Stimulated activated CD4-positive, alpha-beta T cell treated with anti-CD3 and anti-CD28 coated beads, Interleukin-15, amount 100 ng/mL, for 1 hour (primary cell): ENCODE measurements at places on chromosomes 7 and 10.

- no peak for DNase-seq
These were observed 250.1 kb downstream of the ABCA13 start for GRCh38 chr7:48421357-48421756.

DNA sequence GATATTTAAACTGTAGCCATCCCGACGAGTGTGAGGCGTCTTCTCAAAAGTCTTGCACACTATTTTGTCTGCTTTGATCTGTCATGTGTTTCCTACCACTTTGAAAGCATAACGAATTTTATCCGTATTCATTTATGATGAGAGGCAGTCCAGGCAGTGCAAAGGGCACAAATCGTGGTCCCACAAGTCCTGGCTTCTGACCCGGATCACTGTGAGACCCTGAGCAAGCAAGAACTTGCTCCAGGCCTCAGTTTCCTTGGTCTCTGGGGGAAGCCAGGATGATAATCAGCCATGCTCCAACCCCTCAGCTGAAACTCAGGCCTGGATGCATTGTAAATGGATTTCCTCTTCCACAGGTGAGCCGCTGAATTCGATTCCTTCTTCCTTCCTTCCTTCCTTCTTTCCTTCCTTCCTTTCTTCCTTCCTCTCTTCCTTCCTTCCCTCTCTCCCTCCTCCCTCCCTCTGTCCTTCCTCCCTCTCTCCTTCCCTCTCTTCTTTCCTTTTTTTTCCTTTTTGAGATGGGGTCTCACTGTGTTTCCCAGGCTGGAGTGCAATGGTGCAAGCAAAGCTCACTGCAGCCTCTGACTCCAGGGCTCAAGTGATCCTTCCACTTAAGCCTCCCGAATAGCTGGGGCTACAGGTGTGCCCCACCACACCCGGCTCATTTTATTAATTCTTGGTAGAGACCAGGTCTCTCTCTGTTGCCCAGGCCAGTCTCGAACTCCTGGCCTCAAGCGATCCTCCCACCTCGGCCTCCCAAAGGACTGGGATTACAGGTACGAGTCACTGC lies 18.4 kb upstream of the ZKSCAN1 start:
- DNase-seq: no peak

DNA sequence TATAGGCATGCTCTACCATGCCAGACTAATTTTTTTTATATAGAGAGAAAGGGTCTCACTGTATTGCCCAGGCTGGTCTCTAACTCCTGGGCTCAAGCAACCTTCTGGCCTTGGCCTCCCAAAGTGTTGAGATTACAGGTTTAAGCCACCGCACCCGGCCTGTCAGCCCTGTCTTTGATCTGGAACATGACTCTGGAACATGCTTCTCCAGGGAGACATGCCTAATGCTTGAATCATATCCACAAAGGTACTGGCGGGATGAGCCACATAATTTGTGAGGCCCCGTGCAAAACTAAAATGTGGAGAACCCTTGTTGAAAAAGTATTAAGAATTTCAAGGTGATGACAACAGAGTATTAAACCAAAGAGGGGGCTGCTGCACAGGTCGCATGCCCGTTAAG lies 282.8 kb downstream of the ARHGAP12 start:
- no peak for DNase-seq

GRCh38 chr10:132368391-132368790 lies 28.6 kb upstream of the PWWP2B start:
- DNase-seq: no peak

DNA sequence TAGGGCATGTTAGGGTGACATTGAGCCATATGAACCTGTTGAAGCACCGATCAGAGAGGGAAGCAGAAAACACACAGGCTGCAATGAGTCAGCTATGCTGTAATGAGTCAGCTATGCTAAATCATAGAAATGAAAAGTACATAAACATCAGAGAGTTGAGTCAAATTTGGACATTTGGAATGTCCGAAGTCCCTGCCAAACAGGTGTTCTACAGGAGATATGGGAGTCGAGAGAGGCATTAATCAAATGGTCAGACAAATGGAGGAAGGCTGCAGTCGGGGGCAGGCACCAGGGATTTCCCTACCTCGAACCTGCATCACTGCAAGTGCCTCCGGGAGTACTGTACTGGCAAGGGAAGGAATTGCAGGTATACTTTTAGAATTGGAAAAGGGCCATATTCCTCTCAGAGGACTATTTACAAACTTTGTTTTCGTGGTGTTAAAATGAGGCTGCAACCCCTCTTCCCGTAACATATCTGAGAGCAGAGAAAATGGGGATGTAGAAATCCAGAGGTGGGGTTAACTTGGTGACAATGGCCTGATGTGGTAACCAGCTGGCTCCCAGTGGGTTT lies 8.8 kb upstream of the ZC3HAV1 start:
- no peak for DNase-seq

- DNase-seq: no peak
These were observed 307.2 kb downstream of the SNX13 start for GRCh38 chr7:17633067-17633466.
